ENCODE measurements at places on chromosomes 4 and X. TPM values are rescaled to one million over a fixed set of nuclear protein-coding genes. Genes with fewer than 3 reads are reported as not detected.

TDO2 gene
- 3.7 TPM for total RNA-seq

BANK1 gene
- total RNA-seq = 0.49 TPM

MAP7D2 gene
- total RNA-seq = 0.55 TPM

TMPRSS11A gene
- total RNA-seq = not detected

- no peak for DNase-seq
Observed at GRCh38 chrX:431056-431455, 44.3 kb upstream of the PPP2R3B start.

GRCh38 chrX:56796641-56797395, 67.8 kb downstream of the NBDY start:
- no peak for DNase-seq

- no peak for DNase-seq
Observed at GRCh38 chr4:24229978-24230377, 340.1 kb upstream of the PPARGC1A start.

GRCh38 chr4:33998291-33998690, 2246.0 kb downstream of the ARAP2 start:
- no peak for DNase-seq

GRCh38 chrX:16496175-16496574, 153.8 kb upstream of the S100G start:
- no peak for DNase-seq

DNA sequence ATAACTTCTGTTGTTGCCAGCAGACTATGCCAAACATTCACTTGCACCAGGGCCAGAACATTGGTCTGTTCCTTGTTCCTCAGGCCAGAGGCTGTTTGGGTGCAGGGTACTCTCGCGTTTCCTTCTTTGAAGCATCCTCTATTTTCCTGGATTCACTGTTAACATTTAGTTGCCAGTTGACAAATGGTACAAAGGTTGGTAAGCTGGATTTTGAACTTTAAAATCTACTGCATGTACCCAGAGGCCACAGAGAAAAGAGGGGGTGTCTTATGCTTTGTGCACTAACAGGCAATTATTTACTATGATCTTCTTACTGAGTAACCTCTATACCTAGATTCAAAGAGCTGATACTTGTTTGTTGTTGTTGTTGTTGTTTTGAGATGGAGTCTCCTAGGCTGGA, 12.8 kb upstream of the SAT1 start:
- DNase-seq = no peak

DNA sequence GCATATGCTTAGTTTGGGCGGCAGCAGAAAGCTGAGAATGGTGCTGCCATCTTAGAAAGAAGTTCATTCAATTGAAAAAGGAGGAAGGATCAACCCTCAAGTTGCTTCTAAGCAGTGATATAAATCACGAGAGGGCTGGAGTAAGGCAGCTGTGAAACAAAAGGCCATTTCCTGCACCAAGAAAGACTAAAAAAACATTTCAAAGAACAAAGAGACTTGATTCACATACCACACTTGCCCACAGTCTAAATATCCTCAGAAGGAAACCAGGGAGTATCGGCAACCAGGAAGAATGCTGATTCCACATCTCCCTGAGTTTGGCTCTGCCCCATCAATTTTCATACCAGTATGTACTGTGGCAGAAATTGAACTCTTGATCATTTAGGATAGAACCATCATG, 240.1 kb downstream of the OPHN1 start:
- no peak for DNase-seq

DNA sequence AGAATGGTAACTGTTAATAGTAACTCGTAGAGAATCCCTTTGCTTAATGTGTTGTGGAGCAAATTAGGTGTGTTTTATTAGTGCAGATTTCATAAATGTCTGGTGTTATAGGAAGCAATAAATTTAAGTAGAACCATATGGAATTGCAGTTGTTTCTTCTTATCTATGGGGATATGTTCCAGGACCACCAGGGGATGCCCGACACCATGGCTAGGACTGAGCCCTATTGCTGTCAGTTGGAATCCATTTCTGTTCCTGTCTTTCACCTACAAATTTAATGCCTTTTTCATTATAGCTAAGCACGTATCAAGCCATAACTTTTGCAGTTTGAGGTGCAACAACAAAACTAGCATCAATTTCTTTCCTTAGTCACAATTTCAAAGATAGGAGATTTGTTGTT, 72.5 kb downstream of the DDIT4L start:
- no peak for DNase-seq

GRCh38 chr4:41506130-41506529, 31.8 kb upstream of the LIMCH1 start:
- no peak for DNase-seq

GRCh38 chr4:24877868-24878635, 34.8 kb downstream of the CCDC149 start:
- no peak for DNase-seq

GRCh38 chr4:145887241-145887991, 51.2 kb downstream of the ZNF827 start:
- DNase-seq = peak; percentile 63

DNA sequence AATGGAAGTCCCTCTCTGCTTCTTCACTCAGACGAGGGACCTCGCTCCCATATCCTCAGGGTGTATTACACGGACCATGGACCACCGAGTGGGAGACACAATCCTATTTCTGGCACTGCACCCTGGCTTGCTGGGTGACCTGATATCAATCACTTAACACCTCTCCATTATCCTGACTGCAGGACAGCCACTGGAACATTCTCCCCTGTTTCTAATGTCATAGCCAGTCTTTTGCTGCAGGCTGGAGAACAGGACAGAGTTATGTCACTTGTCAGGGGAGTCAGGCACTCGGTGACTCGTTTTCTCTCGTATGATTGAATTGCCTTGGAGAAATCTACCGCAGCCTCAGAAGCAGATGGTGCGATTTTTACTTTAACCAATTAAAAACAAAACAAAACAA, 219.1 kb upstream of the IGFBP7 start:
- DNase-seq = no peak

- no peak for DNase-seq
Observed at GRCh38 chr4:69210911-69211310, 3.6 kb downstream of the UGT2B11 start.

GRCh38 chr4:78517050-78517652, 34.4 kb upstream of the ANXA3 start:
- DNase-seq = no peak
